ENCODE measurements at places on chromosomes 1 and 21.

DNA sequence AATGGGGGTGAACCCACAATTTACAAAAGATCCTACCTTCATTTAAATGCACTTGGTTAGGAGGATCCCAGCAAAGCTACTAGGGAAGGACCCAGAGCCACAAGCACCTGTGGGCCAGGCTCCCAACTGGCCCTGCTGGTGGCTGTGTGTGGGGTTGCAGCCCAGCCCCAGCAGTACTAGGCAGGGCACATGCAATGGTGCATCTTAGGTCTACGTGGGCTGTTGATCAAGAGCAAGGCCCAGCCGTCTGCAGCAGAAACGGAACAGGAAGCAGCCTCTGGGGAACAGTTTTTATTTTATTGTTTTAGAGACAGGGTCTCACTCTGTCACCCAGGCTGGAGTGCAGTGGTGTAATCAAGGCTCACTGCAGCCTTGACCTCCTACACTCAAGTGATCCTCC is 134.1 kb upstream of the RAB4A start:
- DNase-seq = no peak

DNA sequence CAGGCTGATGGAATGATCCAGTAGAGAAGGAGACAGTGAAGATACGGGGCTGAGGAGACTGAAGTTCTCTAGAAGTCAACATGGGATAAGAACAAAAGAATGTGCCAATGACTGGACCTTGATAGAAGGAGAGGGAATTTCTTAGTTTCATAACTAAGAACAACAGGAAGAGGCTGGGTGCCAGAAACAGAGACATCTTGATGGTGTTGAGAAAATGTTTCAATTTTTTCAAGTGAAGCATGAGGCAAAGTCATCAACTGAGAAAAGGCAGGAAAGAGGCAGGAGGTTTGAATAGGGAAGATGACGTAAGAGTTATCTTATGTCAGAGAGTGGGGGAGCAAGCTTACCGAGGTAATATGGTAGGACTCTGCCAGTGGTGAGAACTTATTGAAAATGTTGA is 80.1 kb downstream of the SPAG17 start:
- DNase-seq = peak; percentile 51

- DNase-seq = no peak
These were observed 6.5 kb upstream of the ITLN1 start for GRCh38 chr1:160891474-160891873.

DNA sequence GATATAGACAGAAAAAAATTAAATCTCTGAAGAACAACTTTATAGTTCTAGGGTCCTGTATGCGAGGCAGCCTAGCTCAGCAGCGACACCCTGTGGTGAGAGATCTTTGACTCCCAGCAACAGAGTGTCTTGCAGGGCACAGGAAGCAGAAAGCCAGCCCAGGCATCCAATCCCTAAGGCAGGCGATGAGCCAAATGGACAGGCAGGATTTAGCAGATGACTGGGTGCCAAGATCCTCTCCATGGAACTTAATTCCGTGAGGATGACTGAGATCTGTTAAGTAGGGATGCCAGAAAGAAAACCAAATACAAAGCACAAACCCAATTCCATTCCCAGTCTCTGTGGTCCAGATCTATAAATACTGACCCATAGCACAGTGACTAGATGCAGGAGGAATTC is 38.8 kb downstream of the HLCS start:
- DNase-seq = peak; percentile 80

- DNase-seq = no peak
These were observed 704 bp downstream of the ALG6 start for GRCh38 chr1:63368131-63368530.

DNA sequence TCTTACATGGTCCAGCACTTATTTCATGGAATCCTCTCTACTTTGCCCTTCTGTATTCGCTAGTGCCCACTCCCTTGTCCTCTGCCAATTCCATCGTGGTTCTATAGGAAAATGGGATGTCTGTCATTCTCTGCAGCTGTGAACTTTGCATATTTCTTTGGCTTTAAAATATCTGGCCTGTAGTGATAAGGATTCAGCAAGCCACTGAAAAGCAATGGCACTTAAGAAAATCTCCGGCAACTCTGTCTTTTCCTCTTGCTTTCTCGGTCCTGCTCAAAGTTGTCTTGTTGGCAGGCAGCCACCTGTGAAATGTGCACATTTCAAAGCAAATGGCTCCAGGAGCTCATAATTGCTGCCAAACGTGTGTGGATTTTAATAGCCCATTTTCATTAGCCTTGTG is 91.8 kb downstream of the CHD1L start:
- no peak for DNase-seq

GRCh38 chr1:15224259-15224869 is 22.7 kb upstream of the FHAD1 start:
- DNase-seq = no peak

- DNase-seq = no peak
These were observed 1.1 kb upstream of the TRPM2 start for GRCh38 chr21:44352253-44352860.

All from NCI-H226 (cell line).